SW 1271 (cell line): ENCODE measurements at places on chromosomes 5 and 9.

- no peak for DNase-seq
Measured at GRCh38 chr5:175264406-175264805, 179.6 kb downstream of the DRD1 start.

GRCh38 chr9:104988539-104988938 lies 60.6 kb upstream of the ABCA1 start:
- DNase-seq: no peak

DNA sequence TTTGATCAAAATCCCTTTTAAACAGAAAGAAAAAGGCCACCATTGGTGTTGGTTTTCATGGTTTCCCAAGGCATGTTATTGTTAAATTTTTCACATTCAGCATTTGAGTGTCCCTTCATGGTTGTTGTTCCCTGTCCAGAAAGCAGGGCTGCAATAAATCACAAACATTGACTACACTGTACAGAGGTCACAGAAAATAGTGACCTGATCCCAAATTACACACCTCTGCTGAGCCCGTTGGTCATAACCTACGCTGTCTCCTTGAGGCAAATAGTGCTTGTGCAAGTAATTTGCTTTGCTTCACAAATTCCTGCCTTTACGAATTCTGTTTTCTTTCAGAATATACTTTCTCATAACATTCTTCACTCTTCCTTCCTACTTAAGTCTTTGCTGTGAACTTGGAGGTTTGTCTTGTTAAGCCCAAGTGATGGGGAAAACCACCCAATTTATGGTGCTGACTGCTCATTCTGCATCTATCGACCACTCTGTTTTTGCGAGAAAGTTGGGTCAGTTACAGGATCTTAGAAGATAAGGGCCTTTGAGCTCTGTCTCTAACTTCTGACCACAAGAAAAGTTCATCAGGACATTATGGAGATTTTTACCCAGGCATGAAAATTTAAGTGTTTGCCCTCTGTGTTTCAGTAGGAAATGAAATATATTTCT lies 16.0 kb downstream of the PIK3R1 start:
- DNase-seq: no peak

DNA sequence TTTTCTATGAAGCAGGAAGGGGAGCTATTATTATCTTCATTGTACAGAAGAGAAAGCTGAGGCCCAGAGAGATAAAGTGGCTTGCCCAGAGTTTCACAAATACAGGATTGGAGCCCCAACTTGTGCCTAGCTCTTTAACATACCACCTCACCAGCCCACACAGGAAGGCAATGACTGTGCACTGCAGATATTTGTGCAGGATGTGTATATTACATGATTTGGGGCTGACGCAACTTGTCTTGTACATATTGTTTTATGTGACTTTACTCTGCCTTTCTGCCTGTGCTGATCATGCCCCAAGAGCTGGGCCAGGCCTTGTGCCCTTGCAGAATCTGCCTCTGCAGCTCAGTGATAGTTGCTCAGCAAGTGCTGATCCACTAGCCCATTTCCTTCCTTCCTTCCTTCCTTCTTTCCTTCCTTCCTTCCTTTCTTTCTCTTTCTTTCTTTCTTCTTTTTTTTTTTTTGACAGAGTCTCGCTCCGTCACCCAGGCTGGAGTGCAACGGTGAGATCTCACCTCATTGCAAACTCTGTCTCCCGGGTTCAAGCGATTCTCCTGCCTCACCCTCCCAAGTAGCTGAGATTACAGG lies 106.6 kb upstream of the TBCA start:
- no peak for DNase-seq

GRCh38 chr9:126715382-126715781 lies 89.5 kb upstream of the ZBTB43 start:
- DNase-seq: no peak

GRCh38 chr5:45402804-45403455 lies 293.2 kb downstream of the HCN1 start:
- no peak for DNase-seq
